Vagina (tissue), 2 donors: ENCODE measurements at places on chromosomes 7 and 10. TPM values are rescaled to one million over a fixed set of nuclear protein-coding genes. Genes with fewer than 3 reads are reported as not detected.

GRCh38 chr7:135712796-135713195 is 15.2 kb downstream of the SLC13A4 start:
- DNase-seq = no peak
- H3K27ac ChIP-seq = no peak overlapping the region
- H3K4me3 ChIP-seq = no peak overlapping the region
- H3K36me3 ChIP-seq = no peaks in the 10 kb centered on the region
- peaks cover 6% of the 10 kb centered on the region for H3K4me1 ChIP-seq

DNA sequence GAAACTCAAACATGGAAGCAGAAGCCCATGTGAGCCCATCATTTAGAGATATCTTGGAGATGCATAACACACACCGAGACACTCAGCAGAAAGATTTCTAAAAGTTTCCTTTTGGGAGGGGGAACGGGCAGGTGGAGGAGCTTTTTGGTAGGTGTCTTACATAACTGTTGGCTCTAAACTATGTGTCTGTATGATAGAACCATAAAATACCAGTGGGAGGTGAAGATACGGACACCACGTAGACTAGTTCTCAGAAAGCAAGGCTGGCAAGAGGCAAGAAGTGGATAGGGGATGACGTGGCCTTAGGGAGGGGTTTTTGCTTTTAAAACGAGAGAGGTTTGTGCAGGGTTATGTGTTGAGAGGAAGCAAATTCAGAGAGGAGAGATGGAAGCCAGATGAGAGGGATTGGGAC is 36.5 kb downstream of the IL15RA start:
- peaks cover 37% of the 10 kb centered on the region for H3K4me1 ChIP-seq
- DNase-seq = no peak
- peaks cover 24% of the 10 kb centered on the region for H3K36me3 ChIP-seq
- no peak overlapping the region for H3K4me3 ChIP-seq

DNA sequence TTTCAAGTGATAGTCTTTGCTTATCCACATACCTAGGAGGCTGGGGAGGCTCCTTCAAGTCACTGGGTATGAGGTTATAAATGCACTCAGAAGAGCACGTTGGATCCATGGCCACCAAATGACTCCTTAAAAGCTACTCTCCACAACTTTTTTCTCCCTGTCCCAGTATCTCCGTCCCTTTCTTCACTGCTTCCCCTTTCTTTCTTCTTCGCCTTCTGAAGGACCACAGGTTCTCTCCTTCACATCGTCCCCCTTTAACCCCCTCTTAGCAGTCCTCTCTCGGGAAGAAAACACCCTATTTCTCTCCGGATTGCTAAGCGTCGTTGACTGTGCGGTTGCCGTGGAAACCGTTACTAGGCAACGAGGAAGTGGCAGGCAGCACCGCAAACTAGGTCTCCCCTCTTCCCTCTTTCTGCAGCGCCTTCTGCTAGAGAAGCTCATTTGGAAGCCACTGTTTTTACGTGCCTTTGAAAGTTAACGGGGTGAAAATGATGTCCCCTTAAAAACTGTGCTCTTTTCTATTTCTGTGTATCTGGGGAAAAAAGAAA is at the start of gene ENKUR:
Gene ENKUR, minus strand, starts transcription at position 331 of the 548 bp plus-strand sequence. Its CDS starts 222 bp downstream, at position 109.
- peaks cover 16% of the 10 kb centered on the region for H3K4me1 ChIP-seq
- peak within 1 kb of the TSS; percentile 90 for H3K27ac ChIP-seq
- no peaks in the 10 kb centered on the region for H3K27me3 ChIP-seq
- no peaks in the 10 kb centered on the region for H3K36me3 ChIP-seq

GRCh38 chr7:140653319-140654108 is 12.9 kb upstream of the DENND2A start:
- no peak overlapping the region for H3K4me3 ChIP-seq
- no peak overlapping the region for H3K27ac ChIP-seq
- DNase-seq = no peak
- no peaks in the 10 kb centered on the region for H3K27me3 ChIP-seq
- no peaks in the 10 kb centered on the region for H3K36me3 ChIP-seq

- peaks cover 8% of the 10 kb centered on the region for H3K4me1 ChIP-seq
- no peaks in the 10 kb centered on the region for H3K27me3 ChIP-seq
- H3K36me3 ChIP-seq = no peaks in the 10 kb centered on the region
Observed at GRCh38 chr10:4831091-4831490, 5.1 kb downstream of the AKR1E2 start.

GRCh38 chr7:8157296-8157695 is 104.7 kb downstream of the ICA1 start:
- no peak overlapping the region for H3K4me3 ChIP-seq
- H3K27me3 ChIP-seq = no peaks in the 10 kb centered on the region
- no peaks in the 10 kb centered on the region for H3K4me1 ChIP-seq

GRCh38 chr7:51587604-51588003 is 271.0 kb upstream of the COBL start:
- H3K36me3 ChIP-seq = no peaks in the 10 kb centered on the region
- H3K4me3 ChIP-seq = no peak overlapping the region
- DNase-seq = no peak
- no peak overlapping the region for H3K27ac ChIP-seq

DNA sequence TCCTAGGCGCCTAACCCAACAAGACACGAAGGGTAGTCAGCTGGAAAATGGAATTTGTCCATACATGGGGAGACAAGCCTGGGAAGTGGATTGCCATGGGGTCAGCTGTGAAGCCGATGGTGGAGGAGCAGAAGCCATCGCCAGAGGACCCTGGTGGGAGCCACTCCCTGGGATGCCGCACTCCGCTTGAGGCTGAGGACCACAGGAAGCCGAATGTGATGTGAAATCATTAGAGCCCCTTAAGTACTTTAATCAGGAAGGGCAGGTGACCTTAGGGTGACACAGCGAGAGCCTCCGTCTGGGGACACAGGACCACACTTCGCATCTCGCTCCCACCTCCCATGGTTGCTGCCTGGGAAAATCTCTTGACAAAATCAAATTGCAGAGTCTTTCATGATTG is 614.6 kb upstream of the MGMT start:
- H3K27ac ChIP-seq = no peak overlapping the region
- H3K27me3 ChIP-seq = no peaks in the 10 kb centered on the region
- H3K4me1 ChIP-seq = peaks cover 22% of the 10 kb centered on the region
- H3K4me3 ChIP-seq = no peak overlapping the region
- DNase-seq = no peak

DNA sequence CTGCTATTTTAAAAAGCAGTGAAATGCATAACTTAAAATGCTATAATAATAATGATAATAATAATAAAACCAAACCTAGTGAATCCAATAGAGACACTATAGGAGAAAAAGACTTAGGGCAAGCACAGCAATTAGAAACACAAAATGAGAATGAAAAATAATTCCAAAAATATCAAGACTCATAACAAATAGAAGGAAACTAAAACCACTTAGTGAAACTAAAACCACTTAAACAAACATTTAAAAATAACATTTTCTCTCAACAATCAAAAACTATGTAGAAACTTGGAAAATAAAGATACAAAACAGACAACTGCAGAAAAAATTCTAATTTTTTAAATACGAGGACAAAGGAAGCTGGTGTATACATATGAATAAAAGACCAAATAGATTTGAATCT is 655.2 kb upstream of the NRG3 start:
- no peak overlapping the region for H3K4me3 ChIP-seq
- H3K36me3 ChIP-seq = no peaks in the 10 kb centered on the region
- H3K27me3 ChIP-seq = no peaks in the 10 kb centered on the region
- no peaks in the 10 kb centered on the region for H3K4me1 ChIP-seq
- H3K27ac ChIP-seq = no peak overlapping the region

GRCh38 chr10:102211615-102212299 is 14.3 kb upstream of the ELOVL3 start:
- H3K27me3 ChIP-seq = no peaks in the 10 kb centered on the region
- no peaks in the 10 kb centered on the region for H3K36me3 ChIP-seq
- peaks cover 13% of the 10 kb centered on the region for H3K4me1 ChIP-seq
- H3K27ac ChIP-seq = no peak overlapping the region
- H3K4me3 ChIP-seq = no peak overlapping the region

DNA sequence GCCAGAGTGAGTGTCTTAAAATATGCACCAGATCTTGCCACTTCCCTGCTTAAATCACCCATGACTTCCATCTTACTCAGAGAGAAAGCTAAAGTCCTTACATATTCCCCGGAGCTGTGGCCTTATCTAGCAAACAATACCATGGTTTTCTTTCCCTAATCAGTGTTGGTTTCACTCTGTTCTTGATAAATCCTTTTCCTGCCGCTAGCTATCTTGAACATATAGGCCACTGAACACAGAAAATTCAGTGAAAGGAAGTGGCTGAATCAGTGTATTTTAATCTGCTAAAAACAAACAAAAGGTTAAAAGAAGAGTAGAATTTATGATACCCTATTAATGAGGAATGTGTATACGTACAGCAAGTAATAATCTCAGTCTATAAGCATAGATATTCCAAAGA is 42.0 kb upstream of the JAZF1 start:
- no peak overlapping the region for H3K27ac ChIP-seq
- H3K27me3 ChIP-seq = no peaks in the 10 kb centered on the region
- DNase-seq = no peak

DNA sequence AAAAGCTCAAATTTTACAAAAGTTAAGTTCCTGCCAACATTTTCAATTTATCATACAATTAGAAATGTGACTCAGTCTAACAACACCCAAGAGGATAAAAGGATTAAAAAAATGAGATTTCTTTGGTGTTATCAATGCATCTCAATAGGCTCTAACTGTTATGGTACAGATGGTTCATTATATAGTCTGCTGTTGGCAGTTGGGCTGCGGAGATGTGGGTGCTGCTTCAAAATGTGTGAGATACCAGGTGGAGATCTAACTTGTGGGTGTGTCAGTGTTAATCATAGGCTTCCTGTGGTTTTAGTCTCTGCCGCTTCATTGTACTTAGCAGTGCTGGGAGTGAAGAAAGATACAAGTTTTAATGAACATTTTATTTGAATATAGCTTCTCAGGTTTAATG is 231.2 kb downstream of the EXOC4 start:
- H3K27ac ChIP-seq = no peak overlapping the region
- DNase-seq = no peak
- no peak overlapping the region for H3K4me3 ChIP-seq
- no peaks in the 10 kb centered on the region for H3K27me3 ChIP-seq
- H3K4me1 ChIP-seq = no peaks in the 10 kb centered on the region

- peak overlapping the region; percentile 68 for H3K4me3 ChIP-seq
- H3K4me1 ChIP-seq = peaks cover 7% of the 10 kb centered on the region
- H3K27ac ChIP-seq = peak overlapping the region; percentile 42
- H3K27me3 ChIP-seq = no peaks in the 10 kb centered on the region
- H3K36me3 ChIP-seq = no peaks in the 10 kb centered on the region
Observed at GRCh38 chr7:114087653-114088469, 169.1 kb upstream of the PPP1R3A start.

- H3K36me3 ChIP-seq = no peaks in the 10 kb centered on the region
- H3K4me3 ChIP-seq = no peak overlapping the region
- no peaks in the 10 kb centered on the region for H3K4me1 ChIP-seq
- H3K27ac ChIP-seq = no peak overlapping the region
Observed at GRCh38 chr7:104855861-104856260, 158.1 kb upstream of the KMT2E start.

DNA sequence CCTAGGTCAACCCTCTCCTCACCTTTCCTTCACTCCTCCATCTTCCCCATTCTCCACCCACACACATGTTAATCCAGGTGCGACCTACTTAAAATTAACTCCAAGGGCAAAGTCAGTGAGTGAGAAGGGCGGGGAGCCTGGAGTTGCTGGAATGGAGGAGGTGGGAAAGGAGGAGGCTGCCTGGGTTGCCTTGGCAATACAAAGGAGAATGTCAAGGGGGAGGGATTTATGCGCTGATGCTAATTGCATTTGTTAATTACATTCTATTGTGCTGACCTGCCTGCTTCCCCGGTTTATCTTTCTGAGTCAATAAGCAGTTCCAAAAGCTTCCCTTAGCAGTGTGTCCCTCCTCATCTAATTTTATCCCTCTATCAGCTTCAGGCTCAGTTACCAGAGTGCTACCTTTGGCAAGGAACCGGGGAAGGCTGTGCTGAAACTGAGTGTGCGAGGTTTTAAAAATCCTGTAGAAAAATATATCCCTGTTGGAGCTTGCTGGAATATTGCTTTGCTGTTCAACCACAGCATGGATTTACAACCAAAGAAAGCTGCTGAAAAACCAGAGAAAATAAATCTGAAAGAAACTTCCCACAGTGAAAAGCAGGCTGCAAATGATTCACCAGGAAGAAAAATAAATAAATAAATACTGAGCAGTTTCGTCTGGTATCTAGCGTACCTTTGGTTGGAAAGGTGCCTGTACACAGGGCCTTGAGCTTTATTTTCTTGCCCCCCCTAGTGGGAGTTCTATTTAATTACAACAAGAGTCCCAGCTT is 113.2 kb upstream of the DGKB start:
- no peak overlapping the region for H3K27ac ChIP-seq
- no peak overlapping the region for H3K4me3 ChIP-seq
- DNase-seq = no peak
- no peaks in the 10 kb centered on the region for H3K36me3 ChIP-seq
- peaks cover 17% of the 10 kb centered on the region for H3K4me1 ChIP-seq

- no peaks in the 10 kb centered on the region for H3K36me3 ChIP-seq
- peaks cover 21% of the 10 kb centered on the region for H3K4me1 ChIP-seq
- no peaks in the 10 kb centered on the region for H3K27me3 ChIP-seq
- peak overlapping the region; percentile 76 for H3K27ac ChIP-seq
- no peak for DNase-seq
Observed at GRCh38 chr7:150780292-150780691, 19.9 kb downstream of the TMEM176B start.

DNA sequence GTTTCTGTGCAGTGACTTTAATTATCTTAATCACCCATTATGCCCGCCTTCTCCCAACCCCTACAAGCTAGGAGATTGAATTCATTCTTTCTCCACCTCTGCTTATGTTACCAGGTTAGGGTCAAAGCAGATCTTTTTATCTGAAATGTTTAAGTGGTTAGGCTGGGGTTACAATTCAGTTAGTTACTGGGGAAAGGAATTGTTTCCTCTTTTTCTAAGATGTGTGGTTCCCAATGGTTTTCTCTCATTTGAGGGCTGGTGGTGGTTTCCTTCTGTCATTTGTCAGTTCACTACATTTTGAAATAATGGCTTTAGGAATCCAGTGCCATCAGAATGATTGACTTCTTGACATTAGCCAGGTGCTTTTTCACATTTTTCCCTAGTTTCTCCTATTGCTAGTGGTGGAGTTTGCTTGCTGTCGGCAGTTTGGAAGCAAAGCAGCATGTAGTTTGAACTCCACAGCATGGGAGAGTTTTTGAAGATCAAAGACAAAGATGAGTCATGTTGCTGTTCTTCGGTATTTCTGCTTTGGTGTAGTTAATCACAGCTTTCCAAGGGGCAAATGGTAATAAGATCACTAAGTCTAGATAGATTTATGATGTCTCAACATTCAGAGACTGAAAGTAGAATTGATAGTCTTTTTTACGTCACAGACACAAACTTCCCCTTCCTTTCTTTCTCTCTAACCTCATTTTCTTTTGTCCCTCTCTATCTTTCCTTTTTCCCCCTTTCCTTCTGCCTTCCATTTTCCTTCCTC is 168.2 kb downstream of the SND1 start:
- H3K36me3 ChIP-seq = no peaks in the 10 kb centered on the region
- no peak overlapping the region for H3K4me3 ChIP-seq
- H3K27ac ChIP-seq = no peak overlapping the region
- peaks cover 16% of the 10 kb centered on the region for H3K4me1 ChIP-seq
- DNase-seq = no peak
- H3K27me3 ChIP-seq = no peaks in the 10 kb centered on the region

The LBX1 gene
- total RNA-seq = not detected

The PDE6C gene
- not detected for total RNA-seq

The VWDE gene
- 2.9 TPM for total RNA-seq

The PGAM2 gene
- not detected for total RNA-seq

The MUC12 gene
- 2.7 TPM for total RNA-seq

The WDFY4 gene
- total RNA-seq = 6.4 TPM

The HGF gene
- total RNA-seq = 15.0 TPM

The HABP2 gene
- not detected for total RNA-seq

The KLF14 gene
- total RNA-seq = not detected

The CRYGN gene
- not detected for total RNA-seq

The BLNK gene
- total RNA-seq = 8.8 TPM
